CD14-positive monocyte (primary cell): ENCODE measurements at places on chromosomes 3 and 15.

DNA sequence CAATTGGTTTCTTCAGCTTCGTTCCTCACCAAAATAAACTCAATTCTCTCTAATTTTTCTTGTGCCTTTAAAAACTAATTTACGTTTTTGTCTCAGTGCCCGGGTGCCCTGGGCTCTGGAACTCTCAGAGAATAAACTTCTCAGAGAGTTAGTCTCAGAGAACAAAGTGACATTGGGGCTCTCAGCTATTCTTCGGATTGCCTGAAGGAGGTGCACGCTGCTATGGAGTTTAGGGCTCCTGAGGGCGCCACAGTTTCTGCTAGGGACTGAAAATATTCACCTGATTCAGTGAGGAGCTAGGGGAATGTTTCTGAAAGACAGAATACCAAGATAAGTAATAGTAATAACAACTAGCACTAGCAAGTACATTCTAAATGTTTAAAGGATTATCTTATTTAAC is 22.7 kb downstream of the ZIC4 start:
- DNase-seq = no peak

GRCh38 chr3:114213292-114213626 is 24.1 kb downstream of the ZNF80 start:
- no peak for DNase-seq

GRCh38 chr15:52760562-52760961 is 29.6 kb downstream of the ONECUT1 start:
- DNase-seq = no peak

DNA sequence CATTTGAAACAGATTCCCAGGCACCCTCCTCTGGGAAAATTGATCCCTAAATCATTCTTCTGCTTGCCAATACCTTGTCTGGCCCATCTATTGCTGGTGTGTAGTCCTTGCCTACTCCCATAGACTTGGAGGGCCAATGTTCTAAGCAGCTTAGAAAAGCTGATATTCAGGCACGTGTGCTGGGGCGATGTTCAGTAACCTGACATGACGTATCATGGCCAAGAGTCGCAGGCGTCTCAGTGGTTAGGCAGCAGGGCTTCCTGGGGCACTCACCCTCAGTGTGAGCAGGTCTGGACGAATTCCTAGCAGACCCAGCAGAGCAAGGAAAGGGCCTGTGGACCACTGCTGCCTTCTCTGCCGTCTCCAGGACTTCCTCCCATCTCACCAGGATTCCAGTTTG is 21.6 kb downstream of the EPHB1 start:
- no peak for DNase-seq

- DNase-seq = no peak
Observed at GRCh38 chr3:89908711-89909213, 801.3 kb downstream of the EPHA3 start.

DNA sequence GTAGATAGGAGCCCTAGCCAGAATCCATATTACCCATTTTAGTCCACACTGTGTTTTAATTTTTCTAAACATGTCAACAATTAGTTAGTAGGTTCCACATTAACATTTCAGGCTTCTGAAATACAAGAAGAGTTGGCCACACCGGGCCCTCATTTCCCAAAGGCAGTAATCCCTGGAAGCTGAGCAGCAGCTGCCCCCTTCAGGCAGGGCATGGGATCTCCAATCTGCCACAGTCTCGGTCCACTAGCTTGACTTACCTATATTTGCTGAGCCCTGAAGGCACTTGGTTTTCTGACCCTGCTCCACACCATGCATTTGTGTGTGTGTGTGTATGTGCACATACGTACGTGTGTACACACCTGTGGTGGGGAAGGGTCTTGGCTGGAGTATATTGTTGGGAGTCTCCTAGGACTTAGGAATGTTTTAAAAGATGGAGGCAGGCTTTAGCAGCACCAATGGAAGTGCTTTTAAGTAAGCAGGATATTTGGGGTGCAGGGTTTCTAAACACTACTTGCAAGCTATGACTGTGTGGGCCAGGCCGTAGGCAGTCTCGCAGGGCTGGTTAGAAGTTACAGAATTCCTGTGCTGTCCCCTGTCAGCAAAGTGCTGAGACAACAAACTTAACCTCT is 71.2 kb upstream of the SOX14 start:
- DNase-seq = no peak

DNA sequence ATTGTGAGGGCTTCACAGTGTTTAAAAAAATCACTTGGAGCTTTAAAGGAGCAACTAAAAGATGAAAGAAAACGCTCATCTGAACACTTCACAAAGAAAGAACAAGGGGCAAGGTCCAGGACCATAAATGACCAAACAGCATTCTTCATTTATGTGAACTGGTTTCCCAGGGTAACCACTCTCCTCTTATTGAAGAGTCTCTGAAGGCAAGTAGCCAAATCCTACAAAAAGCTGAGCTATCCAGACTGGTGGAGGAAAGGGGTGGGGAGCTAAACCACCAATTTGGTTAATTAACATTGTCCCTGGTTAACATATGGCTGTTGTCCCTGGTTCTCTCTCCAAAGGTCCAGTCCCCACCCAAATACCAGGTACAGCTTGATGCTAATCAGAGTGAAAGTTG is 58.1 kb downstream of the OSBPL10 start:
- DNase-seq = no peak

GRCh38 chr3:87706176-87706575 is 352.6 kb downstream of the CGGBP1 start:
- DNase-seq = peak; percentile 70

DNA sequence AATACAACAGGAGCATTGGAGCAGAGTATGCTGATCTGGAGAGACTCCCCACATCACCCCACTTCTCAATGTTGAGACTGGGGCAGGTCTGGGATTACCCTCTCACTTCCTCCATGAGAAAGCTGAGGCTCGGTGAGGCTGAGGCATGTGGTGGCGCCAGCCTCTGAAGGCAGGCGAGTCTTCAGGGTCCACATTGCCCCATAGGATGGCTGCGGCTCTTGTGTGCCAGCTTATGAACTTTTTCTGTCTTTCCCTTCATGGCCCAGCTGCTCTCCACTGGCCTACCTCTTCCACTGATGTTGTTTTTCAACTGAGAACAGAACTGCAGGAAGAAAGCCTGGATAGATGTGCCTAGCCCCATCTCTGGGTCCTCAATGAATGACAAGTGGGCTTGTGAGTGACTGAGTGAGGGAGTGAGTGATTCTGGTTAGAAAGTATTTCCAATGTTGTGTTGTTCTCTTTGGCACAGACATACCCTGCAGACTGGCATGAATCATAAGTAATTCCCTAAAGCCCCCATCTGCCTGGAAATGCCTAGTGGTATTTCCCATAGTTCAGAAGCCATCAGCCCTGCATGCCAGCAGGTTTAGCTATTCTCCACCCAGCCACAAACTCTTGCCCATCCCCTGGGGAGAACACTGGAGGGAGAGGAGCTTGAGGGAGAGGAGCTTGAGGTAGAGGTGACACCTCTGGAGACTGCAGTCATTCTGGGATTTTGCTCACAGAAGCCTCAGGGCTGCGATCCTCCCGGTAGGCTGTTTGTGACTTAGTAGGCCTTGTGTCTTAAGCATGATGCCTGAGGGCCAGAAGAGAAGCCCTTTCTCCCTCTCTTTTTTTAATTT is 56.9 kb downstream of the AMOTL2 start:
- no peak for DNase-seq

DNA sequence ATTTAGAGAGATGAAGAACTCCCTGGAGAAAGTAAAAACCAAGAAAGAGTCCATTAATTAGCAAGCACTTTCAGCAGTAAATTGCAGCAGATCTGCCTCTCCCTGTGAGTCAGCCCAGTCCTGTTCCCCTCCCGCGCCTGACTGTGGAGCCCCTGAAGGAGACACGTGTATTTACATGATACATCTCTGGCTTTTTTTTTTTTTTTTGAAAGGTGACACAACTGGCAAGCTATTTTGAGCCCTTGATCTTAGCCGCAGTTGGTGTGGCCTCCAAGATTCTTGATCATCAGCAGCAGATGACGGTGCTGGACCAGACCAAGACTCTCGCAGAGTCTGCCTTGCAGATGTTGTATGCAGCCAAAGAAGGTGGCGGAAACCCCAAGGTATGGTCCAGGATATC is 271.8 kb upstream of the TPM1 start:
- no peak for DNase-seq

- no peak for DNase-seq
Observed at GRCh38 chr15:97140216-97140615, 809.7 kb downstream of the NR2F2 start.

DNA sequence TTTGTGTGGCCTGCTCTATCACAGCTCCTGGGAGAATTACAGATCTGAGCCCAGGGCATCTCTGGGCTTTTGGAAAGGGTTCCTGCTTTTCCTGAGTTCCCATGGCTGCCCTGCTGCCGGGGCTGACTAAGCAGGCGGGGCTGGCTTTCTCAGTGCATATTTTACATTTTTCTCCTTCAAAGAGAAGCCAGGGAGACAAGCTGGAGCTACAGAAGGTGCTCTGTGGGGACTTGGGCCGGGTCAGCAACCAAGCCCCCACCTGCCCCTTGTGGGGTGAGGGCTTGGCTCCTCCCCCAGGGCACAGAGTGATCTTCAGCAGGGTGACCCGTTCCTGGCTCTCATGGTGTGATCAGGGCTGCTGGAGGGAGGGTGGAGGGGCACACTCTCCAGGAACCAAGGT is 17.4 kb downstream of the ABTB1 start:
- DNase-seq = no peak

DNA sequence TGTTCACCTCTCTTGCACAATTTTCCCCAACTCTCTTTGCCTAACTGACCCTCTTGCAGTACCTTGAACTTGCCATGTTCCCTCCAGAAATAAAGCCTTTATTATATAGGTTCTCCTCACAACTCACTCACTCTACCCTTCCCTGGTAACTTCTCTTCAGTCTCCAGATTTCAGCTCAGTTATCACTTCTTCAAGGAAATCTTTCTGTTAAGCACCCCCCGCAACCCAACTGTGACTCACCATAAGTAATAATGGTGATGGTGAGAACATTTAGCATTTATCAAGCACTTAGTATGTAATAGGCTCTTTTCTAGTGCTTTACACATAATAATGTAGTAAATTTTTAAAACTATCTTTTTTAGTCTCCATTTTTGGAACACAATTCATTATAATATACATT is 8.1 kb upstream of the OR5K1 start:
- DNase-seq = no peak

GRCh38 chr3:129345971-129346370 is 67.3 kb downstream of the HMCES start:
- no peak for DNase-seq

DNA sequence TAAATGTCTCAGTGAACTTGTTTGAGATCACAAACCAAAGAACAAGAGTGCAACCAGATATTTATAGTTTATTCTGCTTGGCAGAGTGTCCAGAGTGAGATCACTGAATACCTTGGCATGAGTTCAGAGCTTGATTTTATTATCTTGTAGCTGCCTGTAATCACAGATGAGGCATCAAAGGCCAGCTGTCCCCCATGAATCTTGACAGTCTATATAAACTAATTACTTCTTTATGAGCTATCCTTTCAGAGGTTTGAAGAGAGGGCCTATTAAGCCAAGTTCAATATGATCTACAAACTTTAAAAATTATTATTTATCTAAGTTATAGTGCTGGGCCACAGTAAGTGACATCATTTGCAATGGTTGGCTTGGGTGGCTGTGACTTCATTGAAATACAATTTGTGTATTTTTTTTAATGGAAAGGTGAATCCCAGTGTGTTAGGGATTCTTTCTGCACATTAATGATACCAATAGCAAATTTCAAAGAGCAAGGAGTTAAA is 251.5 kb downstream of the CLSTN2 start:
- no peak for DNase-seq

GRCh38 chr15:79094611-79095021 is 4.0 kb upstream of the RASGRF1 start:
- no peak for DNase-seq

DNA sequence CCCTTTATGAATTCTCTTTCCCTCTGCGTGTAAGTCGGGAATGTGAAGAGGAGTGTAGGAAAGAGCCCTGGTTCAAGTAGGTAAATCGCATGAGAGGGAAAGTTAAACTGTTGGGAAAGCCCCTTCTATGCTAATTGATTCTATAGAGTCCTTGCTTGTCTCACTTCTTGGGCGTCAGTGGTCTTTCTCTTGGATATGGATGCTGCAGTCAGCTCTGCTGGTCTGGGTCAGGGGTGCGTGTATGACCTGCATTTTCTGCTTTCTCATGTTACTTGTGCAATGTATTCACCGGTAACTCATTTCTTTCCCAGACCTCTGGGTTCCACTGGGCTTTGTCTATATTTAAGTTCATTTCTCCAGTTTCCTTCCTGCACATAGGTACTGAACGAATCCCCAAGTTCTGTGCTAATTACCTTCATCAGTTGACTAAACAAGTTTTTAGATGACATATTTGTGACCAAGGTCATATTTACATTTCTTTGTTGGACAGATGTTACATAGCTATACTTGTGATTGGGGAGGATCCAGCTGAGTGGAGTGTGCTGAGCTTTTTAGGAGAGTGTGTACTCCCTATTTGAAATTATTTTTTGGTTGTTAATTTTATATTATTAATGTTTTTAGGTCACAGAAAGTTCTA is 1.4 kb downstream of the SETD5 start:
- peak; percentile 49 for DNase-seq

DNA sequence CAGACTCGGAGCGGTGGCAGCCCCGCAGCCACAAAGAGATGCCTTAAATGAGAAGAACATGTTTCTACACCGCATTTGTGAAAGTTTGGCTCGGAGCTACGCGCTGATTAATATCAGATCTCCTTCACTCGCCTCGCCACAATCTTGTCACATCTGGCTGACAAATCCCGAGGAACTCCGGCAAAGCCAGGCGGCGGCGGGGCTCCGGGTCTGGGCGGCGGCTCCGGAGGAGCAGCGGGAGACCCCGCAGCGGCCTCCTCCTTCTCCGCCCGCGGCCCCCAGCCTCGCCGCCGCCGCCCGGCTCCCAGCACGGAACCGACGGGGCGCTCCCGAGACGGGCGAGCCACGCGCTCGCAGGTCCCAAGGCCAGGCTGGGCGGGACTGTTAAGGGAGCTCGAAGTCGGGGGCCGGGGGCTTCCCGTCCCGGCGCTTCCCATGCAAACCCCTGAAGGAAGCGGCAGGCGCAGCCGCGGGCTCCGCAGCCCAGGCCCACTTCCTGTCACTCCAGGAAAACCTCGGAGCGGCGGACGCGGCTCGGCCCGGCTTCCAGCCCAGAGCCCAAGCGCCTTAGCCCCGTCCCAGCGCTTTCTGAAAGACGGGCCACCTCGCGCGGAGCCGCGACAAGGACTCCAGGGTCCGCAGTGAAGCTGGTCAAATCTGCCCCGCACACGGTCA is 1.2 kb downstream of the BNC1 start:
- no peak for DNase-seq

DNA sequence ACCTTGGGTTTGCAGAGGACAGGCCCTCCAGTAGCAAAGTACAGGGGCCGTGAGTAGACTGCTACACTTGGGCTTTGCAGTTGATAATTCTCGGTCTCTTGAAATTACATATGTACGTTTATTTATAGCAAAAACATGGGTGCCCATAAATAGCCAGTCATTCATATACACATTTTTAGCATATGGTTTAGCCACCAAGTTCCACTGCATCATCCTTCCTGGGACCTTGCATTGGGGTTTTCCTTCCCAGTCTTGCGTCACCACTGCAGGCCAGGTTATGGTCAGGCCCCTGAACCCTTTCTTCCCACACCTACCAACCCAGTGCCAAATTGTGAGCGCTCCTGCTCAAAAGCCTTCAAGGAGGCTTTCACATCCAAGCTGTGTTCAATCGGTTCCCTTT is 12.7 kb downstream of the KLHL25 start:
- no peak for DNase-seq
